ENCODE measurements at places on chromosomes 1 and 21.

DNA sequence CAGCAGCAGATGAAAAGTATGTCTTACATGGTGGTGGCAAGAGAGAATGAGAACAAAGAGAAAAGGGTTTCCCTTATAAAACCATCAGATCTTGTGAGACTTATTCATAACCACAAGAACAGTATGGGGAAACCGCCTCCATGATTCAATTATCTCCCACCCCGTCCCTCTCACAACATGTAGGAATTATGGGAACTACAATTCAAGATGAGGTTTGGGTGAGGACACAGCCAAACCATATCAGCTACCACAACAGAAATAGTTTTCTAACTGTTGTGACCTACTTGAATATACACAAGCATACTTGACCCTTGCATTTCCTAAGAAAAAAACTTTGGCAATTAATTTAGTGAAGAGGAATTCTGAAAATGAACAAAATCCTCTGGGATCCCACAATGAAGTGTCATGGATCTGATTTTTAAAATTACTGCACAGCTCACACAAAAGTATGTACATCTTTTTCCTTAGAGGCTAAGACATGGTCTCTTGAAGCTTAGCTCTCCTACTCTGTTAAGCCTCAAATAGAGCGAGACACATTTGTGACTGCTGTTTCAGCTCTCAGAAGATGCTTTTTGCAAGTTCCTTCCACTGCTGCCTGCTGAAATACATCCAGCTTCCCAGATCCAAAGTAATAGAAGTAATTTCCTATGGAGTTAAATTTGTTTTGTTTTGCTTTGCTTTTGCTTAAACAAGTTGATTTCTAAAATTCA, 265.8 kb downstream of the DPYD start:
- DNase-seq, result no peak

- DNase-seq, result no peak
Observed at GRCh38 chr1:36133484-36133883, 8.5 kb upstream of the COL8A2 start.

- no peak for DNase-seq
Observed at GRCh38 chr1:36625253-36625934, 142.7 kb upstream of the CSF3R start.

DNA sequence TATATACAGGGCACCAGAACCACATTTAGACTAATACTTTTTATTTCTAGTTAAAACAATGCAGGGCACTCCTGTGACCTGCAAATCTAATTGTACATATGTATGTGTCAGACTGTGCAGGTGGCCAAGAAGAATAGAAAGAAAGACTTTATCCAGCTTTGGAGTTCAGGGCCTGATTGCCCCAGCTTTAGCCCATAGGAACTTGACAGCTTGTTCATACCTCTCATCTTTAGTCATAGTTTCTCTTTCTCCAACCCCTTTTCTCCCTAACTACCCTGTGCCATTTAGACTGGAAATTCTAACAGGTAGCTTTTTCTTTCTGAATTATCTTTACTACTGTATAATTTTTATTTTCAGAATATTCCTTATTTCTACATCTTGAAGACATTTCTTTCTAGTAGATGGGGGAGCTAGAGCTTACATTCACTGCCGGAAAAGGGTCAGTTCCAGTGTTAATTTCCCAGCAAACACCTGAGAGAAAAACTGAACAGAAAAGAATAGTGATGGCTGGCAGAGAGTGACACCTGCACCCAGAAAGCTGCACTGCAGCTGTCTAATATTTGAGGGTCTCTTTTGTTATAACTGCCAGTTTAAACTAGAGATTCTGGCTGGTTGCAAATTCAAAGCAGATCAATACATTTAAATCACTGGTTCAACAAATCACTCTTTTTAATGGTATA, 8.4 kb downstream of the YBX1 start:
- DNase-seq, result no peak

- no peak for DNase-seq
Observed at GRCh38 chr1:203373991-203374390, 23.1 kb upstream of the FMOD start.

DNA sequence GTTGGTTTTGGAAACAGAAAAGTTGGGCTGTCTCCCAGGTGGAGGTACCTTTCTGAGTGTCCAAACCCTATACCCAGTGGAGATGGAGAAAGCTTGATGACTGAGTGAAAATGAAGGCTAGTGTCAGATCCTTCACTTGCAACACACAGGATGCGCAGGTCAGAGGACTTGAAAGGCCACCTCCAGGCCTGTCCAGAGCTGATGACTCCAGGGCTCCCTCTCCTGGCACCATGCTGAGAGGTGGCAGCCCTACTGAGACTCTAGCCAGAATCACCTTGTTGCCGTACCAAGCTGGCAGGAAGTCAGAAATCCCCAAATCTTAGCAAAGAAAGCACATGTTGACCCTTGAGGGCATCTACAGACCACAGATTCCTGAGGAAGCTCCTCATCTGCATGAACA, 16.4 kb downstream of the KNCN start:
- no peak for DNase-seq

GRCh38 chr1:150708595-150708994, 11.6 kb upstream of the GOLPH3L start:
- no peak for DNase-seq

DNA sequence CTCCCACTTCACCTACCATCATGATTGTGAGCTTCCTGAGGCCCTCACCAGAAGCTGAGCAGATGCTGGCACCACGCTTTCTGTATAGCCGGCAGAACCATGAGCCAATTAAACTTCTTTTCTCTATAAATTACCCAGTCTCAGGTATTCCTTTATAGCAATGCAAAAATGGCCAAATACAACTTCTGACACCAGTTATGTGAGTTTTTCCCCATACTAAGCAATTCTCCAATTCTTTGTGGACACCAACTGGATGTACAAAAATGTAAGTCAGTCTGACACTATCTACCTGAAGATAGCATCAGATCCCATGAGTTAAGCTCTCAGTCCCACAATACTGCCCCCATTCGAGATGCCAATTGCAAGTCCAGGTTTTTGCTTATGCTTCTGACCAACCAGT, 65.4 kb upstream of the PPIH start:
- DNase-seq, result no peak

Data from HL-60 (cell line).